Panc1 (cell line): ENCODE measurements at places on chromosomes 1 and 21. TPM values are rescaled to one million over a fixed set of nuclear protein-coding genes. Genes with fewer than 3 reads are reported as not detected.

DNA sequence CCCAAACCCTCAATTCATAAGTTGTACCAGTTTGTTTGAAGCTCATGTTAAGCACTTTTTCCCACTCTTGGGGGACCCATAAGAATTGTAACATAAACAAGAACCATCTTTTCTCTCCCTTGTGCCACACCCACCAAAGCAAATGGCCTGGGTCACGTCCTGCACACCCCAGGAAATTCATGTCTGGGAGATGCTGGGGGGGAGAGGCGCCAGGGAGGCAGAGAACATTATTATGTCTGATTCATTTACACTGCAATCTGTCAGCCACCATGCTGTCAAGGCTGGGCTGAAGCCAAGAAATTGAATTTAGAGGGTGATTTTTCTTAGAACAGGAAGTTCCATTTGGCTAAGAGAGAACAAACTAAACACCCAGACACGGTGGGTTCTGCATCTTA, 37.2 kb upstream of the IPO9 start:
- H3K4me3 ChIP-seq: no peak overlapping the region
- DNase-seq: no peak
- H3K27me3 ChIP-seq: no peaks in the 10 kb centered on the region
- no peak overlapping the region for H3K27ac ChIP-seq

- H3K4me3 ChIP-seq: no peak overlapping the region
- no peaks in the 10 kb centered on the region for H3K36me3 ChIP-seq
- no peaks in the 10 kb centered on the region for H3K4me1 ChIP-seq
- no peak for DNase-seq
- H3K27me3 ChIP-seq: no peaks in the 10 kb centered on the region
Measured at GRCh38 chr1:217224201-217224600, 406.7 kb downstream of the GPATCH2 start.

- peaks cover 8% of the 10 kb centered on the region for H3K4me1 ChIP-seq
- no peaks in the 10 kb centered on the region for H3K36me3 ChIP-seq
- no peak for DNase-seq
- no peaks in the 10 kb centered on the region for H3K27me3 ChIP-seq
Measured at GRCh38 chr1:109256971-109257681, 7.8 kb downstream of the CELSR2 start.

TAS1R1 gene
- total RNA-seq: not detected

SZRD1 gene
- 175 TPM for total RNA-seq
